ENCODE measurements at places on chromosomes 1 and 21.
A peak's percentile ranks its signal among the peaks of the same experiment; 100 is the strongest.

GRCh38 chr1:2468041-2468472 is 8.0 kb upstream of the PLCH2 start:
- DNase-seq = peak; percentile 29

DNA sequence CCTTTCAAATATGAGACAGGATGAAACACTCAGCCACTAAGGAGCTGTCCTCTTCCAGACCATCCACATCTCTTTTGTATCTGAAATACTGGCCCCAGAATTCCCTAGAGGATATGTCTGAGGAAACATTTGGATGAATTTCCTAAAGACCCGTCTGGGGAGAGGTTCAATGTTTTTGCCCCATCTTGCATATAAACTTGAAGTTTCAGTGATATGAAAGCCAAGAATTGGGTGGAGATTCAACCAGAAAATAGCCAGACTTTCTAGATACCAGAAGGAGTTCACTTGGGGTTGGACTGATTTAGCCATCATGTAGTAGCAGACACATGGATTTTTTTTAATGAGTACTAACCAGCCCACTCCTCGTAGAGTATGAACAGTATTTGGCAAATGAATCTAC is 182.0 kb downstream of the PLPP3 start:
- DNase-seq = no peak

- DNase-seq = no peak
These were observed 257.1 kb upstream of the PTBP2 start for GRCh38 chr1:96464522-96464921.

DNA sequence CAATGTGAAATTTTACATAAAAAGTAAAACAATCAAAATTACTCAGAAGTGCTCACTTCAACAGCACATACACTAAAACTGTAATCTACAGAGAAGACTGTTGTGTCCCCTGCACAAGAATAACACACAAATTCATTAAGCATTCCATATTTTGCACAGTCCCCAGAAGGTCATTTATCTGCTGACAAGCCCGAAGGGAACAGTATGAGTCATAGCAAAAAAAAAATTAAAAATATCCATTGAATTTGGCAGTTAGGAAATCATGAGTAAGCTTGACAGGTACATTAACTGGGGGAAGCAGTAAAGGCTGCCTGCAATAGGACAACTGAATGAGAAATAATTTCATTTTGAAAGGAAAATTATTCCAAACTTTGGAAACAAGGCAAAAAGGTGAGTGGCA is 3.3 kb upstream of the CACYBP start:
- DNase-seq = no peak

DNA sequence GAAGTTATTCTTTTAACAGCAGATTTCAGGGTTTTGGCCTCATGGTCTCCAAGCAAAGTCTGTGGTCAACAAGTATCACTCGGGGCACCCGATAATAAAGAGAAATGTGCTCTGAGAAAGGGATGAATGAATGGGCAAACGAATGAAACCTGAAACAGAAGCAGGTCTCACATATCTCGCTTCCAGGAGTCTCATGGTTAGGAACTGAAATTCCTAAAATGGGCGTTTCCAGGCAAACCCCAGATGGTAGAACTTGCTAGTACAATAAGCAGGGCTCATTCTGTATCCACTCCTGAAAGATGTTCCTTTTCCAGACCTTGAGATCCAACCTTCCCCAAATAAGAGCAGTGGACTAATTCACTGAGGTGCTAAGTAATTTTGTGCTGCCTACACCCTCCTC is 87.2 kb downstream of the LAMC2 start:
- no peak for DNase-seq

DNA sequence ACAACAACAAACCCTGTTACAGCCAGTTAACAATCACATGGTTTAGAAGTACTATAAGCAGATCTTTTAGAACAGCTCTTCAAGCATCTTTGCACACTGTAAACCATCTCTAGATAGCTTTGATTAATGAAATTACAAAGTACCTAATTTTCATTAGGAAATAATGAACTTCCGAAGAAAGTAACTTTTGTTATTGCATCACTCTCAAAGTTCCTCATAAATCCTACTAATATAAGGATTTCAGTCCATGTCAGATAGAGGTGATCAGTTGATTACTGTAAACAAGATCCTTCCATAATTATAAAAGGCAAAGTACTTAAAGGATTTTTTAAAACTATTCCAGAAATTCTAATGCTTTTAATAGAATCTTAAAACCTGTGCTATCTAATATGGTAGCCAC is 58.2 kb downstream of the FAF1 start:
- no peak for DNase-seq

DNA sequence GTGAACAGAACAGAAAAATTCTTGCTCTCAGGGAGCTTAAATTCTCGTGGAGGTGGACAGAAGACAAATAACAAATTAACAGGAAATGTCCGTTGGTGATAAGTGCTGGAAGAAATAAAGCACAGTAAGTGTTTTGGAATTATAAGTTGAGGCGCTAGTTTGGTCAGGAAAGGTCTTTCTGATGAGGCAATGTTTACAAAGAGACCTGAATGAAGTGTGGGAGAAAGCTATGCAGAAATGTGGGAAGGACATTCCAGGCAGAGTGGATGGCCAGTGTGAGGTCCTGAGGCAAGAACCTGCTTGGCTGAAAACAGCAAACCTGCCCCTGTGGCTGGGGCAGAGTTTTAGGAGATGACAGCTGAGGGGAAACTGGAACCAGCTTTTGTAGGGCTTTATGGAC is 23.3 kb downstream of the NGF start:
- DNase-seq = no peak

DNA sequence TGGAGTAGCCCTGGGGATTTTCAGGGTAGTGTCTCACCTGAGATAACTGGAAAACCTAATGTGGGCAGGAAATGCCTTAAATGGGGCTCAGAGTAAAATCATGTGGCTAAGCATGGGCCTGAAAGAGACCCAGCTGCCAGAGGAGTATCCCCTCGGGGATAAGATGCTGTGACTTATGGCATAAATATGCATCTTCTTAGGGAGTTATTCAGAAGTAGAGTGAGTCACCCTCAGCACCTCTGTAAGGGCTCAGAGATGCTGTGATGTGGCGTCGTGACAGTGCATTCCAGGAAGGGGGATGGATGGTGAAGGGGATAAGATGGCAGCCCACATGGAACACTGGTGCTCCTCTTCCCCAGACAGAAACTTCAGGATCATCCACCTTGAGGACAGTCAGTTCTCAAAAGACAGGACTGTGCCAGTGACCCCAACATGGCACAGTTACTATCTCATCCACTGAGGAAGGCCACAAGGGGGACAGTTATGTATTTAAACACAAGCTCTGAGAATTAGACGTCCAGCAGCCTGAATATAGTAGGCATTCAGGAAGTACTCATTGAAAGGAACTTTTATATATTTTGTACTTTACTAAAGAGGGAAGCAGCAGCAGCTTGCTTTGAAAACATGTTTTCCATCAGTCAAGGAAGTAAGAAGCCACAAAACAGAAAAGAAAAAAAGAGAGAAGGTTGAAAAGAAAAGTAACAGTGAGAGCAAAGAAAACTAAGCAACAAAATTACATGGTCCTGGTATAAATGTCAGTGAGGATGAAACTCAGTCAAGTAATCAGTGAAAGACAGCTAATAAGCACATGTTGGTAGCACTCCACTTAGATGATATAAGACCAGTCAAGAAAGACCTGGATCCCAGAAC is 8.3 kb downstream of the IL24 start:
- no peak for DNase-seq

- DNase-seq = no peak
These were observed 81.3 kb downstream of the RGL1 start for GRCh38 chr1:183886083-183886828.

All from CD4-positive, alpha-beta T cell treated with Interleukin-10 for 1 hour (primary cell).